ENCODE measurements at places on chromosomes 1 and 21.

DNA sequence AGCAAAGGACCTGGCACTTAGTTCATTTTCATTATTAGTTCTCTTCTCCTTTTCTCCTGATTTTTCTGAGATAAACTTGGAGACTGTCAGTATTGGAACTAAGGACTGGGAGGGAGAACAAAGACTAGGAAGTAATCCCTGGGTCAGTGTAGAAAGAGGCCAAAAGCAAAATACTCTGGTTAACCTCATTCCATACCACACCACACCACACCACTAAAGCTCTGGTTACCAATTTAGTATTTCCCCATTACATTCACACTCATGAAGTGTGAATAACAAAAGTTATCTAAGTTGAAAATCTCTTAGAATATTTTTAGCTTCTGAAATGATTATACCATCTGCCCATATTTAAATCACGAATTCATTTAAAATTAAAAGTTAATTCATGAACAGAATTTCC lies 68.9 kb upstream of the DMRTA2 start:
- no peak overlapping the region for H3K27ac ChIP-seq
- H3K4me1 ChIP-seq: no peaks in the 10 kb centered on the region
- peaks cover 12% of the 10 kb centered on the region for H3K36me3 ChIP-seq
- H3K4me3 ChIP-seq: no peak overlapping the region
- no peak for DNase-seq
- H3K27me3 ChIP-seq: no peaks in the 10 kb centered on the region

DNA sequence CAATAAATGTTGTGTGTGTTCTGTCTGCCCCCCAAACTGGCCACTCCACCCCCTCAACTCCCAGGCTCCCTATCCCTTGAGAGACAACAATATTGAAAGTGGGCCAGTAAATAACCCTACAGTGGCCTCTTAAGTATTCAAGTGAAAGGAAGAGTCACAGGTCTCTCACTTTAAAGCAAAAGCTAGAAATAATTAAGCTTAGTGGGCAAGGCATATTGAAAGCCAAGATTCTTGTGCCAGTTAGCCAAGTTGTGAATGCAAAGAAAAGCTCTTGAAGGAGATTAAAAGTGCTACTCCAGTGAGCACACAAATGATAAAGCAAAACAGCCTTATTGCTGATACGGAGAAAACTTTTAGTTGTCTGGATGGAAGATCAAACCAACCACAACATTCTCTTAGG lies 158.4 kb downstream of the GABPA start:
- H3K27ac ChIP-seq: no peak overlapping the region
- H3K27me3 ChIP-seq: no peaks in the 10 kb centered on the region
- H3K4me1 ChIP-seq: peaks cover 8% of the 10 kb centered on the region
- DNase-seq: no peak
- no peak overlapping the region for H3K4me3 ChIP-seq
- H3K36me3 ChIP-seq: peaks cover 8% of the 10 kb centered on the region

- peak; percentile 64 for DNase-seq
- H3K4me3 ChIP-seq: no peak overlapping the region
- H3K27me3 ChIP-seq: no peaks in the 10 kb centered on the region
- peaks cover 3% of the 10 kb centered on the region for H3K4me1 ChIP-seq
- no peak overlapping the region for H3K27ac ChIP-seq
- H3K36me3 ChIP-seq: no peaks in the 10 kb centered on the region
These were observed 3.3 kb upstream of the CNR2 start for GRCh38 chr1:23916209-23917131.

- no peak for DNase-seq
- H3K4me1 ChIP-seq: no peaks in the 10 kb centered on the region
- no peaks in the 10 kb centered on the region for H3K27me3 ChIP-seq
- no peak overlapping the region for H3K4me3 ChIP-seq
- no peaks in the 10 kb centered on the region for H3K36me3 ChIP-seq
These were observed 36.6 kb upstream of the TMEM52 start for GRCh38 chr1:1955621-1956094.

DNA sequence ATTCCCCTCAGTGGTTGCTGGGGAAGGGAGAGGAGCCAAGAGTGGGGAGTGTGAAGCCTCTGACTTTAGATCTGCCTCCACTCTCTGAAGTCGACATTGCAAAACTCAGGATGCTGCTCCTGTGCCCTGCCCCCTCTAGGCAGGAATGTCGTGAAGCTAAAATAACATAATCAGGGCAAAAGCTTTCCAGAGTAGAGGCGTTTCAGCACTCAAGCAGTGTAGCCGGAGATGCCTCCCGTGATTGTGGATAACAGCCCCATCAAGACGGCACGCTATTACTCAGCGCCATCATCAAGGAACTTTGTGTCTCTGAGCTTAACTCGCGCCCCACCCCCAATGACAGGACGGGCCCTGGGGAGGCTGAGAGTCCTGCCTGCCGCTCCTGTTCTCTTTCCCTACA lies 60.0 kb downstream of the FBXO2 start:
- no peaks in the 10 kb centered on the region for H3K27me3 ChIP-seq
- H3K36me3 ChIP-seq: no peaks in the 10 kb centered on the region
- H3K27ac ChIP-seq: no peak overlapping the region
- H3K4me3 ChIP-seq: no peak overlapping the region

DNA sequence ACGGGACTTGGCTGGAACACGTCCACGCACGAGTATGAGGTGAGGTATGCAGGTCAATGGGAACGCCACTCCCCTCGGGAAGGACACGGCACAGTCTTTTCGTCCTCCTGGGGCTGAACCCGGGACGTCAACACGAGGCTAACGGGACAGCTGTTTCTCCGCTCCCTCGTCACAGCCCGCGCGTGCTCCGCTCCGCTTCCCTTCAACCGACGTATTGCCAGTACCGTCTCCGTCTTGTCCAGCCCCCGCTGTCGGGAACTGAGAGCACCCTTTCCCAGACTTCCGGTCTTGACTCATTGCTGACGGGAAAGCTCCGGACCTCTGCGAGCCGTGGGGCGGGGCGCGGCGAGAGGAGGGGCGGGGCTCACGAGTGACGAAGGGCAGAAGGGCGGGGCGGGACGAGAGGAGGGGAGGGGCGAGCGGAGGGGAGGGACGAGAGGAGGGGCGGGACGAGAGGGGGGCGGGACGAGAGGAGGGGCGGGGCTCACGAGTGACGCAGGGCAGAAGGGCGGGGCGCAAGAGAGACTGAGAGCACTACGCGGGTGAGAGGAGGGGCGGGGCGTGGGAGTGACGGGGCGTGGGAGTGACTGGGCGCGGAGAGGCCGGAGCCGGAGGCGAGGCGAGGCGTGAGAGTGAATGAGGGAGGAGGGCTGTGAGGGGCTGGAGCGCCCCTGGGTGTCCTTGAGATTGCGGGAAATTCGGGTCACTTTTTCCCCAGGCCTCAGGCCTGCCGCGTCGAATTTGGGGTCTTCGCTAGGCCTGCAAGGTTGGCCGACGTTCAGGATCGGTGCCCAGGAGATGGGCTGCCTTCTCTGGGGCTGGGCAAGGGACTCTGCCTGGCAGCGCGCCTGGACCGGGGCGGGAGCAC lies 22.2 kb upstream of the CFAP126 start:
- peaks cover 2% of the 10 kb centered on the region for H3K4me1 ChIP-seq
- peak; percentile 98 for DNase-seq
- H3K4me3 ChIP-seq: peak overlapping the region; percentile 82
- no peaks in the 10 kb centered on the region for H3K27me3 ChIP-seq

- H3K27me3 ChIP-seq: peaks cover 3% of the 10 kb centered on the region
- no peaks in the 10 kb centered on the region for H3K36me3 ChIP-seq
- peak overlapping the region; percentile 87 for H3K4me3 ChIP-seq
- H3K4me1 ChIP-seq: peaks cover 10% of the 10 kb centered on the region
- no peak overlapping the region for H3K27ac ChIP-seq
These were observed 2.0 kb downstream of the EDARADD start for GRCh38 chr1:236395947-236396664.

Data from liver (tissue), 10 donors.